Stimulated activated CD4-positive, alpha-beta T cell treated with anti-CD3 and anti-CD28 coated beads, Interleukin-15, amount 100 ng/mL, for 1 hour (primary cell): ENCODE measurements at places on chromosomes 5 and 9.

DNA sequence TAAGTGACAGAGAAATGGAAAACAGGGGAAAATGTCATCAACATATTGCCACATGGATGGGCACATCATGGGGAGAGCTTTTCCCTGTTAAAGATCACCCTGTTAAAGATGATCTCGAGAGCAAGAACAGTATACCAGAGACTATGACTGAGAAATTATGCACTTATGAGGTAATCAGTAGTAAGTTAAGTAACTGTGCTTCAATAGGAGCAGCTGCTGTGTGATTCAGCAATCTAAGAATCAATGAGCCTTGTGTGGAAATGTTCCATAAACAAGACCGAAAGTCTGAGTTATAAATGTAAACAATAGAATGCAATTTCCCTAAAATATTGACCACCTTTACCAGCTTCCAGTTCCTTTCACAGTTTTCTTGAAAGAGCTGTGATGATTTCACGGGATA is 582.3 kb downstream of the CAAP1 start:
- DNase-seq: no peak

DNA sequence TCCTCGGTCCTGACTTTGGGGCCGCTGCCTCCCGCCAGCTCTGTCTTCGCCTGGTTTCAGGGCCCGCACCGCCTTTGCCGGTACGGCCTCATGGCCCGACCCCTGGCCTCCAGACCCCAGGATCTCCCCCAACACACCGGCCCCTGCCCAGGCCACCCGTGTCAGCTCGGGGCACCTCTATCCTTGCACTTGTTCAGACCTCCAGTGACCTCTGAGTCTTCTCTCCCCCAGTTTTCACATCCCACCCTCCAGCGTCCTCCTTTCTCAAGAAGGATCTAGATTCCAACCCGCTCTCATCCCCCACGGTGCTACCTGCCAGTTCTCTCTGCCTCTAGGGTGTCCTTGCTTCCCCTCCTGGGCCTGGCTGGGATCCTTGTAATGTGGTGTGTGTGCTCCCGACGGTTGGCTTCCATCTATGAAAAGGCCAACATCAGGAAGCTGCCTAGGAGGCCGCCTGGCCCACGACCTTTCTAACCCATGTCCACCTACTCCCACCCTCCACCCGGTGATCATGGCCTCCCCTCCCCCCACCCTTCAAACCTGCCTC is 61.1 kb downstream of the SPATA31C2 start:
- DNase-seq: no peak

- no peak for DNase-seq
Measured at GRCh38 chr5:118126159-118126558, 862.2 kb downstream of the DTWD2 start.

- no peak for DNase-seq
Measured at GRCh38 chr5:139416651-139417050, 12.8 kb upstream of the SPATA24 start.

- DNase-seq: no peak
Measured at GRCh38 chr5:68407311-68408239, 192.0 kb downstream of the PIK3R1 start.

DNA sequence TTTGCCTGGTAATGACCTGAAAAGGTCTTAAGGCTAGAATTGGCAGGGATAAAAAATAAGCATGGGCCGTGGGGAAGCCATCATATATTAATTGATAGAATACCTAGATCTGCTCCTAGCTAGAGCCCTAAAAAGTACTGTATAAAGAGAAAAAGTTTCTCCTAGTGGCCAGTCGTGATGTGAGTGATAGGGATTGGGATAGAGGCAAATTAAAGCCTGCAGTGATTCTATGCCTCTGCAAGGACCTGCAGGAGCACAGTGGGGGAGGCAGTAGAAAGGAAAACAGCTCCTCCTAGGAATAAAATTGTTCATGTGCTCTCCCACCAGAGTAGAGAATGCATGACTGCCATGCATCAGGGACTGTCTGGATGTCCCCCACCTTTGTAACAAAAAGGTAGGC is 56.2 kb upstream of the FTMT start:
- no peak for DNase-seq

- no peak for DNase-seq
Measured at GRCh38 chr9:73579823-73580222, 428.2 kb downstream of the ANXA1 start.

DNA sequence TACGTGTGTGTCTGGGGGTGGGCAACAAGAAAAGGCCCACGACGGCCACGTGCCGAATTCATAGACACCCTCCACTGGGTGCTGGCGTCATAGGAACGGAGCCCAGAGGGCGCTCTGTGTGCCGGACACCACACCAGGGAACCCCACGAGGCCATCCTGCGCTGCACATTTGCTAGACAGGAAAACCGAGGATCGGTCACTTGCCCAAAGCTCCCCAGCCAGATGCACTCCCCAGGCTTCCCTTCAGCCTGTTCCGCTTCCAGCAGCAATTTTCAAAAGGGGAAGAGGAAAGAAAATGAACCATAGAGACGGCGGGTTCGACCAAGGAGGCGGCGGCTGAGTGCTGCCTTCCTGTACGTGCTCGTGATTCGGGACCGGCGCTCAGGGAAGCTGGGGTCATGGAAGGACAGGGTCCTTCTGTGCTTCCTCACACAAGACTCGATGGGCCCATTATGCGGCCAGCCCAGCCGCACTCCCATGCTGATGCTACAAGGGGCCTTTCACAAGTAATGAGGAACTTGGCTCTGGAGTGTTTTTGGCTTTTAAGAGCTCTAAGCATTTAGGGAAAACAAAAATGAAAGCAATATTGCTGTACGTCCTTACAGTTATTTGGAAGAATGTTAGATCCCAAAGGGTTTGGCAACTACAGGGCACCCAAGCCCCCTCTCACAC is 124.6 kb upstream of the SARDH start:
- DNase-seq: no peak

DNA sequence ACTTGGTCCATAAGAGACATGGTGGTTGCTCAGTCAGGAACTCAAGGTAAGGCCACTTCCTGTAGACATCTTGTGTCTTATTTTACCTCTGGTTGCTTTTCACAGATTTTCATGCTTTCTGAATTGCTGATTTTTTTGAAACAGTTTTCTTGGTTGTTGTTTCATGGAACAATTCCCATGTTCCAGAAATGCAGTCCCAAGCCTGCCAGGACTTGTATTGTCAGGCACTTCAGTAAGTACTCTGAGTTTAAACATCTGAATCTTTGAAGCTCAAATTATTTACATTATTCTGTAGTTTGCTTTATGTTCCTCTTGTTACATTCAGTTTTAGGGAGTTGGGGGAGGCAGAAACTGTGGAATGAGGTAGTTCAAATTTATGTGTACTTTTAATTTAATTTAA is 290.2 kb downstream of the DMRT2 start:
- no peak for DNase-seq

DNA sequence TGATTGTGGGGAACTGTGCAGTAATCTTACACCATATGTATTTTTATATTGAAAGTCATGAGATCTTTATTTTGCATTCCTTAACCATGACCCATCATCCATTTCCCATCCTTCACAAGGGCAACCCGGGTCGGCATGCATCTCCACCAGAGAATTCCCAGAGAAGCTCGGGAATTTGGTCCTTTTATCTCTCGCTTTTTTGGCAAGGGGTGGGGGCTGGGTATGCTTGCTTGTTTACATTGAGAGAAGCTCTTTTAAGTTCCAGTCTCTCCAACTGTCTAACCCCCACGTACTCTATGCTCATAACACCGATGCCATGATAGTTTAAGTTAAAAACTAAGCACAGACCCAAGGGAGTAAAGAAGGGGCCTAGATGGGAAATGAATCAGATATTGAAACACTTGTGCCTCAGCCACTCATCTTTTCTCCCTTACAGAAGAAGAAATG is 109.9 kb upstream of the NFIB start:
- no peak for DNase-seq

DNA sequence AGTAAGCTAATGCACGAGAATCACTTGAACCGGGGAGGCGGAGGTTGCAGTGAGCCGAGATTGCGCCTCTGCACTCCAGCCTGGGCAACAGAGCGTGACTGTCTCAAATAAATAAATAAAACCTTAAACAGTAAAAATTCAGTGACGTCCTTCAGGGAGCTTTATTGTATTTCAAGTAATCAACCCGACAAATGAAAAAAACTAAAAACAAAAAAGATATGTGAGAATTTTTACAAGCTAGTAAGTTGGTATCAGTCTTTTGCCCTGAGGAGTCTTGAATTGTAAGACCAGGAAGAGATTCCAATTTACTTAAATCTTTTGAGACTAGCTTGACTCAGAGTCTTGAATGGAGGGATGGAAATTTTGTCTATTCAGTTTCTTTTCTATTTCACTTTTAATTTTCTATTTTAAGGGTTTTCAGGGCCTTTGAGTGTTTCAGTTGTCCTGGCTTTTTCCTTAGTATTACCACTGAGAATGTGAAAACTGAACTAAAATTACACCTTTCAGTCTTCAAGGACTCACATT is 126.0 kb upstream of the DHFR start:
- DNase-seq: no peak

DNA sequence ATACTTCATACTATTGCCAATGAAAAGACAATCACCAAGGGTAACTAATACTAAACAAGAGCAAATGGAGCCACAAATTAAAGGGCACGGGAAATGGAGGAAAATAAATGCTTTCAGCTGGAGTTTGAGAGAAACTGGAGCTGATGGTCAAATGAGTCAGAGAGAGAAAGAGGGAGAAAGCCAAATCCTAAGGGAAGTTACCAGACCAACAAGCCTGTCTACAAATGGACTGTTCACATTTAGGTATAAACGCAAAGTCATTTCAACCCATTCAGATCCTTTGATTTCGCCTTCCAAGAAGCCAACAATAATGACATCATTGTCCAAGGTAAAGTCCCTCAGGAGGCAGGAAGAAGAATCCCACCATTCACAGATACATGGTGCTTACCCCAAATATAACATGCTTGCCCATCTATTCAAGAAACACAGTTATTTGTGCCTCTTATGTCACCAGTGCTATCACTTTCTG is 351.8 kb downstream of the RAB3C start:
- DNase-seq: no peak

DNA sequence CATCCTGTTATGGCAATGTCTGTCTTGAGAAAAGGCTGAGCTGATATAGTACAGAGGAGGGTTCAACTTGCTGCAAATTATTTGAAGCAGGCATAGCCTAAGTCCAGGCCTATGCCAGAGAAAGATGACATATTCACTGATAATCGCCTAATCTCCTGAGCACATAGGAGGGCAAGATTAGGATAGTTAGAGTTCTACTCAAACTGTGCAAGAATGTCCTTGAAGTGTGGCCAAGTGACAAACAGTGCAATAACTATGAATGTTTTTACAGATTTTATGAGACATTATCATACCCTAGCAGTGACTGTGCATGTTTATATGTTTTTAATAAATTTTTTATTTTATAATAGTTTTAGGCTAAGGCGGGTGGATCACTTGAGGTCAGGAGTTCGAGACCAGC is 96.2 kb downstream of the TSSK1B start:
- no peak for DNase-seq

DNA sequence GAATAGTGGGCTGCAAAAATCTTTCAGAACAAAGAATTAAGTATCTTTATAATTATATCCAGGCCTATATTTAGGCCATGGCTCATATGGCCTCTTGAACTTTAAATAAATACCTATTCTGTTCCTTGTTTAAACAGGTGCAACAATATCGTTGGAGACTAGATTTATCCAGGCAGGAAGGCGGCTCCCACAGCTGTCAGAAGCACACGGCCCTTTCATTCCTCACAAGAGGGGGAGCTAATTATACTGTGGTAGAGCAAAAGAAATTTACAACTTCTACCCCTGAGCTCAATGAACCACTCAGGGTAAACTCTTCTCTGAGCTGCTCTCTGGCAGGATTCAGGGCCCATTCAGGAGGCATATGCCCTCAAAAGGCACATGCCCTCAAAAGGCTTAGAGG is 31.3 kb downstream of the TMEM174 start:
- no peak for DNase-seq

- DNase-seq: no peak
Measured at GRCh38 chr5:21397693-21398092, 1409.7 kb upstream of the CDH18 start.

DNA sequence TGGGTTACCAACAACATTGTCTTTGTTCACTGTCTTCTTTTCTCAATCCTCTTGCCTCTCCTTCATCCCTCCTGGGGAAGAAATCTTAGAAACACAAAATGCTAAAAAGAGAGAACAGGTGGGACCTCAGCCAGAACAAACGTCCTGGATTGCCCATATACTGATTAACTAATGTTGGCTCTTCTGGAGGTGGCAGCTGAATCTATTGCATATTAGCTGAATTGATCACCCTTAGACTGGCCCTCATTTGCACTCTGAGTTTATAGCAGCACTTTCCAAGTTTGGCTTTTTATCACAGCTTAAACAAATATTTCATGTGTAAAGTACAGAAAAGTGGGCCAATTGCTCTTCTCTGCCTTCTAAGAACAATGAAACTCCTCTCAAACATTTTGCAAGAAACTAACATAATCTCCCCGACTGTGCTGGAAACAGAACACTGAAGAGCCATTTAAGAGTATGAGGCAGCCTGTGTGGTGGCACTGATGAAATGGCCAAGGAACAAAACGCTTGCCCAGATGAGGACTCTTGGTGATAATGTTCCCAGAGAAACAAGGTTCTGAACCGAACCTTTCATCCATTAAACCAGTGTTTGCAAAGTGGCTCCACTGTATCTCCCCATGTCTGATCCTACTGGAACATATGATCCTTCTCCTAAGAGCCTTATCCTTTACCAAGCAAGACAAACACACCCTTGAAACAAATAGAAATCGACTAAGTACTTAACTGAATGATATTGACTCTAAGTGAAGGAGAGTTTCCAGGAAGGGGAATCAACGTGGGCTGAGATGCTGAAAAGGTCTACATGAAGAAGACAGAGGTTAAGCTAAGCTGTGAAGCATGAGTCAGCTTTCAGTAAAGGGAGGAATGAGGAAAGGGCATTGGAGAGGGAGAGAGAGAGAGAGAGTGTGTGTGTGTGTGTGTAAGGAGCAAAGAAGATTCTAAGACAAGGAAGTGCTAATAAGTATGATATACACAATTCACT is 83.2 kb upstream of the LIFR start:
- no peak for DNase-seq

GRCh38 chr9:107161338-107161737 is 121.7 kb upstream of the RAD23B start:
- no peak for DNase-seq

DNA sequence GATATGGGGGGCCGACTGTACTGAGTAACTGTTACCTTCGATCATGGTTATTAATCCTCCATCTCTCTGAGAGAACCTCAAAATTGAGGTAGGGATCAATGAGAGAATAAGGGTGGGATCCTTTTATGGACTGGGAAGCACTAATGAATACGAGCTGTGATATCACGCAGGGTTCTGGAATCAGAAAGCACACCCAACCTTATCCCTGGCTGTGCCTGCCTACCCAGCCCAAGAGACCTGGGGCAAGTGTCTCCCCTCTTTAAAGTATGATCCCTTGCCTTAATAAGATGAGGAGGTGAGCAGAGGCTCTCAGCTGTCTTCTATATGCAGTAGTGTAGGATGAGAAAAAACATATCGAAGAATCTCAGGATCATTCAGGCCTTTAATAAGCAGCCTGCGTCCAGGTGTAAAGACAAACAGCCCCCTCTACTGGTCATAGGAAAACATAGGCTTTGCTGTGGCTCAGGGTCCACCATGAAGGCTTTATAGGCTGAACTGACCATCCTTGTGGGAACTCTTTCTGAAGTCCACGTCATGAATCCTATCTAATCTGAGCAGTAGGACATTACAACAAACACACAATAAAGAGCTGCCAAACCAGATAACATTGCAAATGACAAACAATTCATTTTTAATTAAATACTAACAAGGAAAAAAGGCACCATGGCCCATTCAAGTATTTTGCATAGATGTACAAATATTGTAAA is 16.8 kb downstream of the NIPAL4 start:
- DNase-seq: no peak

- DNase-seq: no peak
Measured at GRCh38 chr9:116287721-116288120, 134.1 kb downstream of the PAPPA start.

- DNase-seq: no peak
Measured at GRCh38 chr5:37533851-37534250, 154.7 kb downstream of the WDR70 start.
